ENCODE measurements at places on chromosomes 11 and 22.
A peak's percentile ranks its signal among the peaks of the same experiment; 100 is the strongest.

DNA sequence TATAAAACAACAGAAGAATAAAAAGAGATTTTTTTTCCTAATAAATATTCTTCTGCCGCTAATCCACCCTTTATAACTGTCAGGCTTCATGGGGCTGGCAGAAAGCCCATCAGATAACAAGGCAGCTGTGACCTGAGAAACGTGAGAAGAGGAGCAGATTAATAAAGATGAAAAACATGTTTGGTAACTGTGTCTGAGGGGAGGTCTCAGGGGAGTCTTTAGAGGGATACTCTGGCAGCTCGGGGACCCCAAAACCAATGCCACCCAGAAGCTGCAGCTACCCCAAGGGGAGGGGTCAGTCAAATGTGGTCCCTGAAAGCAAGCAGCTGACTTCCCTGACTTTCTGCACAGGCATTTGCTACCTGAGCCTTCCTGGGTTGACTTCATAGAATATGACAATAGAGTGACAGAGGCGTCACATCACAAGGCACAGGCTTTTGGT lies 48.4 kb upstream of the POU2AF1 start:
- DNase-seq: no peak

GRCh38 chr11:114133548-114134329 lies 74.2 kb downstream of the ZBTB16 start:
- DNase-seq: no peak

DNA sequence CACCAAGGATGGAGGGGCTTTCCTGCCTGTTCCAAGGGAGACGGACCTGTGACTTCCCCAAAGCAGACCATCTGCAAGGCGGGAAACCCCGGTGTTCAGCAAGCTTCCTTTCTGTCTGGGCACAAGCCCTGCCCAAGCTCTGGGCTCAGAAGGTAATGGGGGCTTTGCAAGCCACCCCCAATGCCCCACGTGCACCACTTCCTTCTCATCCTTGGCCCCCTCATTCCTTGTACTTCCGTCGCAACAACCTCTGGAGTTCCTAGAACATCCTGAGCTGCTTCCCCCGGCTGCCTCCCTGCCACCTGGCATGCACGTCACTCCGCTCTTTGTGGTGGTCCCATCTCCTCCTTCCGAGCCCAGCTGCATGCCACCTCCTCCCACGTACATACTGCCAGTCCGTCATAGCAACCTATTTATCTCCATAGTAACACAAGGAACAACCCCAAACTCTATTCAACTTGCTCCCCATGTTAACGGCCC lies 3.9 kb downstream of the MYEOV start:
- DNase-seq: peak; percentile 83

DNA sequence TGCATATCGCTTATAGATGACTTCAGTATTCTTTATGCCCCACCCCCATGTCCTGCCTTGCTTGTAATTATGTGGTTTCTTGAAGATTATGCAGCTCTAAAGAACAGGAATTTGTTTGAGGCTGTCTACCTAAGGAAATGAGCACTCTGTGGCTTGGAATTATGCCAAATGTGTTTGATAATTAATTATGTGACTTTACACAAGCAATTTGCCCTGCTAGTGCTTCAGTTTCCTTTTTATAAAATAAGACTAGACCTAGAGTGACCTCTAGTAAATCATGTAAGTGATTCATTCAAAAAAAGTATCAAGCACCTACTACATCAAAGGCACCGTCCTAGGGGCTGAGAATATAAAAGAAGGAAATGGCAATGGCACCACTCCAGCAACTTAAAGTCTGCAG lies 491.5 kb upstream of the KIRREL3 start:
- no peak for DNase-seq

- DNase-seq: no peak
Measured at GRCh38 chr11:120273432-120273831, 33.5 kb downstream of the POU2F3 start.

DNA sequence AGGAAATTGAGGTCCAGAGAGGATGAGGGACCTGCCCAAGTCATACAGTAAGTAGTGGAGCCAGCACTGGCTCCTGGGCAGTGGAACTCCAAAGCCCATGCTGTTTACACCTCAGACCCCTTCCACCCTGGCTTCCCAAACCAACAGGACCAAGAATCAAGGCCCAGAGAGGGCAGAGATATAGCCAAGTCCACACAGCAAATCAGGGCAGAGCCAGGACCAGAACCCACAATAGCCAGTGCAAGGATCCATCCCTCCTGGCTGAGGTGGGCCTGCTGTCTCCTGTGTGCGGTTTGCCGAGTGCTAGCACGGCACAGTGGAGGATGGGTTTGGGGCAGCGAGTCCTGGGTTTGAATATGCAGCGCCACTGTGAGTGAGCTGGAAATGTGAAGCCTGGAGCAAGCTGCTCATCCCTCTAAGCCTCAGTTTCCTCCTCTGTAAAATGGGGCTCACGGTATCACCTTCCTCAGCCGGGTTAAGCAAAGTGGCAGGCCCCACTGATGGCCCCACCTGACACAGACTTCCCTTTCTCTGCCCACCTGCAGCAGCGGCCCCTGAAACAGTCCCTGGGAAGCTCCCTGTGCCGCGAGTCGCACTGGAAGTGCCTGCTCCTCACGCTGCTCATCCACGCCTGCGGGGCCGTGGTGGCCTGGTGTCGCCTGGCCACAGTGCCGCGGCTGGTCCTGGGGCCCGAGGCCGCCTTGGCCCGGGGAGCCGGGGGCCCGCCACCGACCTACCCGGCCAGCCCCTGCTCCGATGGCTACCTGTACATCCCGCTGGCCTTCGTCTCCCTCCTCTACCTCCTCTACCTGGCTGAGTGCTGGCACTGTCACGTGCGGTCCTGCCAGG lies 2.3 kb downstream of the TMEM151A start:
- DNase-seq: no peak

DNA sequence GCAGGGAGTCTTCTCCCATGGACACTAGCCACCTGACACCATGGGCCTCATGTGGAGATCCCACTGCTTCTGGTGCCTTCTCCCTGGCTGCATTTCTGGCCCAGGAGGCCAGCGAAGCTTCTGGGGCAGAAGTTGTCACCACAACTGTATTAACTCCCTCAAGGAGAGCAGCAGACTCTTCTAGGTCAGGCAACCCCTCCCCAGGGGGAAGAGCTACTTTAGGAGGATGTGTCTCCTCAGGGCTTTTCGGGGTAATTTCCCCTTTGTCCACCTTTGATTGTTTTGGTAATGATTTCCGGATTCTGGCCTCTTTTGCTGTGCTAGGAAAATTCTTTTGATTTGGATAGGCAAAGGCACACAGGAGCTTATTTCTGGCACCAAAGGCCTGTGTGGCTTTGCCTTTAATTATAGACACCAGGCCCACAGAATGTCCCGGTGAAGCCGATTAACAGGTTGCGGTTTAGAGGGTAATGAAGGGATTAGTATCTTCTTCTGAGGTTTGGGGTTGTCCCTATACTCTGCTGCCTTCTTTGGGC lies 8.9 kb upstream of the UCP2 start:
- no peak for DNase-seq

DNA sequence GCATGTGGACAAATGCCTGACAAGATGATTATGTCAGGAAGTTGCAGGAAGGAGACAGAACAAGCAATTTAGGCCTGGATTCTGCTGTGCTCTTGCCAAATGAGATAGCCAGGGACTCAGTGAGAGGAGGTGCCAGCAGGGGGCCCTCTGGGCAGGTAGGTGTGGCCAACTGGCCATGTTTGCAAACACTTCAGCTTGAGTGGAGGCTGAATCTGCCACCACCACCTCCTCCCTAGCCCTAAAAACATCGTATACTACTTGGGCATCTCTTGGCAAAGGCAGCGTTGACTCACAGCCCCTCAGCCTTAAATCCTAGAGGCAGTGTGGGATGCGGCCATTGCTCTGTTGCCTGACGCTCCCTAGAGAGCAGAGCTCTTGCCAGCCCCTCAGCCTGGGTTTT lies 95.1 kb upstream of the PLET1 start:
- DNase-seq: no peak

DNA sequence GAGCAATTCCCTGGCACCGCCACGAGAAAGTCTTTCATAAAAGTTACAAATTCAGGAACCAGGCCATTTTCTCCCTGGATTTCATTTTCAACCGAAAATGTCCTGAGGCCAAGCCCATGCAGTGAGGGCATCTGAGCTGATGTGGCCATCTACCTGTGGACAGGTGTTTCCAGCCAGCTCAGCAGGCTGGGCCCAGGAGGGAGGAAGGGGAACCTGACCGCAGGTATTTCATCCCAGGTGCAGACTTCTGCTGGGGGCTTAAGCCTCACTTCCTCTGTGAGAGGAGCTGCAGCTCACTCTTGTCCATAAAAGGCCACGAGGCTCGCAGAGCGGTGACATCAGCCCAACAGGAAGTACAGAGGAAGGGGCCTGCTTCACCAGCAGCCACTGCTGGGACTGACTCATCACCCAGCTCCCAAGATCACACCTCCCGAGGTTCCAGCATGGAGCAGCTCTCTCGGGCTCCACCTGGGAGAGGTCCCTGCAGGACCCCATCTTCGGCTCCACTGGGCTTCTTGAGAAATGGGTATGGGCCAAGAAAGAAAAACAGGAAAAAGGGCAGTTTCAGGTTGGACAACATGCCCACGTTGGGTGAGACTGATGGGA lies 56.4 kb downstream of the MYH9 start:
- DNase-seq: peak; percentile 84

GRCh38 chr22:26941896-26942636 lies 284.7 kb downstream of the MIAT start:
- DNase-seq: no peak

DNA sequence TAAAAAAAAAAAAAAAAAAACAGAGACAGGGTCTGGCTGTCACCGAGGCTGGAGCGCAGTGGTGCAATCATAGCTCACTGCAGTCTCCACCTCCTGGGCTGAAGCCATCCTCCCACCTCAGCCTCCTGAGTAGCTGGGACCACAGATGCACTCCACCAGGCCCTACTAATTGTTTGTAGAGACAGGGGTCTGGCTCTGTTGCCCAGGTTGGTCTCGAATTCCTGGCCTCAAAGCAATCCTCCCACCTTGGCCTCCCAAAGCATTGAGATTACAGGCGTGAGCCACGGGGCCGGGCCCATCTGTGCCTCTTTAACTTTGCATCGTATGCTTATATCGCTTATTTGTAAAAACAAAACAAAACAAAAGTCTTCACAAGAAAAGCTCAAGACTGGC lies 3.1 kb downstream of the CPT1A start:
- no peak for DNase-seq

GRCh38 chr22:48078825-48079224 lies 1316.4 kb downstream of the TBC1D22A start:
- DNase-seq: no peak

DNA sequence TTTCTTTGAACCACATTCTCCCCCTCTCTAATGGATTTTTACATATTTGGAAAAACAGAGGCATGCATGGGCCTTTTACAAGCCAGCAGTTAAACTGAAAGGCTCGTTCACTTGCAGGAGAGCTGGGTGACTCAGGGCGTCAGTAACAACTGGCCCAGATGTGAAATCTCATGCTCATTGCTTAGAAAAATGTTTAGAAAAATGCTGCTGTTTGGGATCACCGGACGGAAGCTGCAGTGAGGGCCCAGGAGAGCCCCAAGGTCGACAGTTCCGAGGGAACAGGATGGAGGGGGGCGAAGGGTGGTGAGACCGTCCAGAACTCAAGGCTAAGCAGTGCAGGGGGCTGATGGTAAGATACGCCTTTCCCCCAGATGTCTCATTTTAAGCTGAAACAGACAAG lies 41.7 kb upstream of the SMTN start:
- no peak for DNase-seq

- DNase-seq: peak; percentile 71
Measured at GRCh38 chr11:22792497-22792896, 37.1 kb downstream of the SVIP start.

- DNase-seq: no peak
Measured at GRCh38 chr22:32799496-32799895, 2.0 kb upstream of the TIMP3 start.

DNA sequence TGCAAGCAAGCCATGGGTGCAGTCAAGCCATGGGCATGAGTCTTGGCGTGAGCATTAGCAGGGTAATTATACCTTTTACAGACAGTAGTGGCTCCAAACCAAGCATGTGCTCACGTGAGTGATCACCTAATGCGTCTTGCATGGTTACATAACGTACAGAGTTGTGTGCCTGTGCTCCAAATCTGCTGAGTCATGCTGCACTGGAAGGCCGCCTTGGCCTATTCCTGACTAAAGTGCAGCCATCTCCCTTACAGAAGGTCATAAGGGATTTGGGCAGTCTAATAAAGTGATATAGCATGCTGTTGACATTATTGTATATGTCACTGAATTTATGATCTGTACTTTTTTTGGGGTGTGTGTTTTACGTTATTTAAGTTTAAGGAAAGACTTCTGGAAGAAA lies 102.4 kb downstream of the ARHGAP42 start:
- DNase-seq: no peak
